ENCODE measurements at places on chromosomes 1 and 21.

DNA sequence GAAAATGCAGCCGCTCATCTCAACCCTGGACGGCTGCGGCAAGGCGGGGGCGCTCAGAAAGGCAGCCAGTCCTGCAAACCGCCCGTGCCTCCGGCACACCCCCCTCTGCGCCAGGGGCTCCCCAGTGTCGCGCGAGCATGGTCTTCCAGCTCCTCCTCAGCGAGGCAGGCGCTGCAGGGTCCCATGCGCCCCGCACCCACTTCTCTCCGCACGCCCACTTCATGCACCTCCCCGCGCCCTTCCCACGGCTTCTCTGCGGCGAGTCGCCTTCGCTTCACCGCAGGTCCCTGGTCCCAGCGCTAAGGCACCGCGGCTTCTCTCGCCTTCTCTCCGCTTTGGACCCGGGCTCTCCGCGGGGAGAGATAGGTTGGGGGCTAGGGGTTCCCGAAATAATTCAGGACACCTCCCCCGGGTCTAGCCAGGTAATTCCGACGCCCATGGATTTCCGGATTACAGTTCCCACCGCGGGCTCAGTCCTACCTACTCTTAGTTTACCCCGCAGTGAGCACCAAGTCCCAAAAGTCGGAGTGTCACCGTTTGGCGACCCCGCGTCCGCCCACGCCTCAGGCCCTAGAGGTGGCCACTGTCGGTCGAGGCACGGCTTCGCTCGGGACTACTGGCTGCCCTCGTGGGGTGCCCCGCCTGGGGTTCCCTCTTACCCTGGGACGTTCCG is 67.5 kb downstream of the SYT2 start:
- DNase-seq = peak; percentile 5

DNA sequence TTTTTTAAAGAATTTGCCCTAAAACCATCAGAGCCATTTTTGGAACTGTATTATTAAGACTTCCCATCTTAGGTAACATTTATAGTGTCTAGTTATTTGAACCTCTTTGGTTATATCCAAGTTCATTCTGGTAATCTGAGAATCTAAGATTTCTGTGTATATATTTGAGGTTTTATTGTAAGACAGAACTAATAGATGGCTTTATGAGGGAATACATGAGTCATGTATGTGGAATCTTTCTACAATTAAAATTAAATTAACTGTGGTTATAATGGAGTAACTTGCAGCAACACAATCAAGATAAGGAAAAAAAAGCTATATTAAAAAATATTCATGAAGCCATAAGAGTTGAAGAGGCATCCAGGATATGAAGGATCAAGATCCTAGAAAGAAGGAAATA is 92.1 kb downstream of the UBE2U start:
- DNase-seq = no peak

DNA sequence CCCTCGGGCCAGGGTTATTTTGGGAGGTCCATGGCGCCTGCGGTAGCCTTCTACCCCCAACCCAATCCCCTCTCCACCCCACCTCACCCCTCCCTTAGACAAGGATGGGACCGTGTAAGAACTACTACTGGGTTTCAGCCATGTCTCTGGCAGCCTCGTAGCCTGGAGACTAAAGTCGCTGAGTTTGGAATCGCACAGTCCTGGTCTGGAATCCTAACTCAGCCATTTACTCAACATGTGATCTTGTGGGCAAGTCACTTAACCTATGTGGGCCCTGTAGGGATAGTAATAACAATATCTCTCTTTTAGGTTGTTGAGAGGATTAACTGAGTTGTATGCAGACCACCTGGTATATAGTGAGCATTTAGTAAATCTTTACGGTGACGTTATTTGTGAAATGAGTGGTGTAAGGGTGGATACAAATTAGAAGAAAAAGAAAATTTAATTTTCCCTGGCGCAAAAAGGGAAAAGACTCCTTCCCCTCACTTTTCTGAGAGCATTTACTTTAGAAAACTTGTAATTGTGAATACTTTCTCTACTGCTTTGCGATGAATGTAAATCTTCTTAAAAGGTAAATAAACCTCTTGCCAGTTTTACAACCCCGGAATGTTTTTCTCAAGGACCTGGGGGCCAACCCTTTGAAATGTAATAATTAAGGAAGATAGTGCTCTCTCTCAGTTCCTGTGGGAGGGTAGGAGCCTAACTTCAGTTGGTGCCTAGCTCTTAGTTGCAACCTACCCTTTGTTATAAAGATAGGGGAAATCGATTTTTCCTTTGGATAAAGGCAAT is 615 bp upstream of the MRPS15 start:
- peak; percentile 92 for DNase-seq

DNA sequence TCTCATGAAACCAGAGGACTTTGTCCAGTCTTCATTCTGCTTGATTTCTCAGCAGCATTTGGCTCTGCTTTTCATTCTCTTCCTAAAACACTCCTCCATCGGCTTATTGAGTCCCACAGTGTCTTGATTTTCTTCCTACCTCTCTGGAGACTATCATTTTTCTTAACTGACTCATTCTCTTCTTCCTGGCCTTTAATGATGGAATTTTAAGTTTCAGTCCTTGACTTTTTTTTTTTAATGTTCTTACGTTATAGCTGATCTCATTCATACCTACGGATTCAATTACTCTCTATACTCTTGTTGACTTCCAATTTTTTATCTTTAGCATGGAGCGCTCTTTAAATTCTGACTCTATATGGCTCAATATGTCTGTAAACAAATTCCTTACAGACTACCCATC is 111.1 kb downstream of the NEK7 start:
- no peak for DNase-seq

GRCh38 chr1:7732331-7732730 is 38.8 kb upstream of the VAMP3 start:
- no peak for DNase-seq

GRCh38 chr1:218494449-218494852 is 149.3 kb downstream of the TGFB2 start:
- DNase-seq = peak; percentile 76

DNA sequence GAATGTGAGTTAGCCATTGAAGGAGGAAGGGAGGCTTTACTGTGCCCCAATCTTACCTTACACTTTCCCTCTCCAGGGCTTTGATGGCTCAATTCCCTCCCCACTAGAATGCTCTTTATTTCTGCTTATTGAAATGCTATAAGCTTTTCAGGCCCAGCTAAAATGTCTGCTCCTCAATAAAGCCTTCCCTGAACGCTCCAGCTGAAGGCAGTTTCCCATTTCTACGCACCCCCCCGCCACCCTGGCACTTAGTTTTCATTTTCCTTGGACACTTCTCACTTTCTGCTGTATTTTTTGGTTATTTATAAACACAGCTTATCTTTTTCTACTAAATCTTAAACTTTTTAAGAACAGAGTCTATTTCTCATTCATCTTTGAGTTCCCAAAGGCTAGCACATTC is 7.1 kb upstream of the TMEM167B start:
- no peak for DNase-seq
